Activated naive CD8-positive, alpha-beta T cell treated with anti-CD3 and anti-CD28 coated beads for 36 hours (primary cell): ENCODE measurements at places on chromosomes 1 and 21.

- no peak for DNase-seq
Measured at GRCh38 chr1:110667776-110668175, 7.0 kb downstream of the KCNA3 start.

- DNase-seq, result peak; percentile 51
Measured at GRCh38 chr1:9196129-9197040, 38.2 kb upstream of the H6PD start.

DNA sequence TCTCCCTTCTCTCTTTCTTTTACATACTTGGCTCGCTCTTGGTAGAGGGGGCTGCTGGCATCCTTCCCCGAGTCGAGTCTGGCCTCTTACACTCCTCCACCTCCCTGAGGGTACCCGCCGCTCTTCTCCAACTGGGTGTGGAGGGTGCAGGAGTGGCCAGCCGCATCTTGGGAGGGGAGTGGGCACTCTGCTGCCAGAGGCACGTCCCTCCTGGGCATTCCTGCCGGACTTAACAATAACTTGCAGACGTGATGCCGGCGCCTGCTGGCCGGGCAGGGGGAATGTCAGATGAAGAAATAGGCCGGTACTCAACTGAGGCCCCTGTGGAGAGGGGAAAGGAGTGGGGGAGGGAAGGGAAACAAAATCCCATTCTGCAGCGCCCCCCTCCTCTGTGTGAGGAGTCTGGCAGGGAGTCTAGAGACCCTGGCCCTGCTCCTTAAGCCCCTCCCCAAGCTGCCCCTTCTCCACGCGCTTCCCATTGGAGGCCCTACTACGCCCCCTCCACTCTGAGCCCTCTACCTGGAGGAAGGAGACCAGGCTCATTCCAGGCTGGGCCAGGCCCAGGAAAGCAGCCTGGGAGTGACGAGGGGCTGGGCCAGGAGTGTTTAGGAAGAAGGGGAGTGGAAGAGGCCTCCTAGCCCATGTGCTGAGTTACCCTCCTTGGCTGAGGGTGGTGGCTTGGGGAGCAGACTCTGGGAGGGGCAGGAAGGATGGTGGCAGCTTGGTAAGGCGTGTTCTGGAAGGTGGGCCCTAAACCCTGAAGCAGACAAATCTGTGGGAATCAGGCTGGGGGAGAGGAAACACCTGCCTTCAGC is 1.8 kb downstream of the ATP2B4 start:
- DNase-seq, result no peak

GRCh38 chr1:52751589-52752483 is 25.6 kb downstream of the ZYG11B start:
- DNase-seq, result no peak

DNA sequence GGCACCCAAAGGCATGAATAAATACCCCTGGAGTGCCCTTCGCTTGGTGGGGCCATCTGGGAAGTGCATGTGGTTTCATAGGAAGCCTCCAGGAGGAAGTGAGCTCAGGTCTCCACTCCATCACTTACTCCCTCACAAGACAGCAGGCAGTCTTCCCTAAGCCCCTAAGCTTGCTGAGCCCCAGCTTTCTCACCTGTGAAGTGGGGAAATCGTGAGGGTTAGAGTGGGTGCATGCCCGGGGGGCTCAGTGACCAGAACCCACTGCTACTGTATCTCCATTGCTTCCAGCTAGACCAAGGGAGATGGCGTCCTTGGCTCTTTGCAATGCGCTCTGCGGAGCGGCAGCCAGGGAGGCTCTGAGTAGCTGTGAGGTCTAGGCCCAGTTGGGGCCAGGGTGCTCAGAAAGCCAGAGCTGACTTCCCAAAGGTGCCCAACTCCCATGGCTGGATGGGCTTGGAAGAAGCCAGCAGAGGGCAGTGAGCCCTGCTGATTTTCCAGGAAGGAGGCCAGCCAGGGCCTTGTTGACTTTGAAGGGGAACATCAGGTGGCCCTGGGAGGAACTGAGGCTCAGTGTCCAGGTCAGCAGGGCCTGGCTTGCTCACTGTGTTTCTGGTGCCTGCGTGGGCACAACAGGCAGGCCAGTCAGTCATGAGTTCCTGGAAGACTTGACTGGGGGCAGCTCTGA is 27.3 kb downstream of the CDCP2 start:
- DNase-seq, result no peak

- DNase-seq, result no peak
Measured at GRCh38 chr1:59171788-59172187, 125.1 kb upstream of the FGGY start.

GRCh38 chr1:89644119-89644814 is 11.3 kb downstream of the LRRC8C start:
- DNase-seq, result no peak

GRCh38 chr1:195415584-195415983 is 1192.7 kb downstream of the KCNT2 start:
- no peak for DNase-seq

DNA sequence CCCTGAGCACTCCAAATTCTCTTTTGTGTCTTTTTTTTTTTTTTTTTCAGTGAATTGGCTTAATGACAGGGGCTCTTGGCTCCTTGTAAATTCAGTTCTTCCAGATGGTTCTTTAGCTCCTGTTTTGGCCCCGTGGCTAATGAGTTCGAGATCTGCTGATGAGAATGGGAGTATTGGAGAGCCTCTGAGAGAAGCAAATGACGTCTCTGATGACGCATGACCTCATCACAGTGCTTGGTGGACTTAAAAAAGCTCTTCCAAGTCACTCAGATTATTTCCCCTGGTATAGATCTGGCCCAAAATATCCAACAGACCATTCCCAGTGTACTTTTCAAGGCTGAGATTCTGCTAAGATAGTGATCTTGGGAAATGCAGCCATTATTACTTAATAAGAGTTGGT is 159.5 kb downstream of the MIS18A start:
- DNase-seq, result no peak

- peak; percentile 28 for DNase-seq
Measured at GRCh38 chr1:168469690-168470089, 74.1 kb downstream of the XCL2 start.

DNA sequence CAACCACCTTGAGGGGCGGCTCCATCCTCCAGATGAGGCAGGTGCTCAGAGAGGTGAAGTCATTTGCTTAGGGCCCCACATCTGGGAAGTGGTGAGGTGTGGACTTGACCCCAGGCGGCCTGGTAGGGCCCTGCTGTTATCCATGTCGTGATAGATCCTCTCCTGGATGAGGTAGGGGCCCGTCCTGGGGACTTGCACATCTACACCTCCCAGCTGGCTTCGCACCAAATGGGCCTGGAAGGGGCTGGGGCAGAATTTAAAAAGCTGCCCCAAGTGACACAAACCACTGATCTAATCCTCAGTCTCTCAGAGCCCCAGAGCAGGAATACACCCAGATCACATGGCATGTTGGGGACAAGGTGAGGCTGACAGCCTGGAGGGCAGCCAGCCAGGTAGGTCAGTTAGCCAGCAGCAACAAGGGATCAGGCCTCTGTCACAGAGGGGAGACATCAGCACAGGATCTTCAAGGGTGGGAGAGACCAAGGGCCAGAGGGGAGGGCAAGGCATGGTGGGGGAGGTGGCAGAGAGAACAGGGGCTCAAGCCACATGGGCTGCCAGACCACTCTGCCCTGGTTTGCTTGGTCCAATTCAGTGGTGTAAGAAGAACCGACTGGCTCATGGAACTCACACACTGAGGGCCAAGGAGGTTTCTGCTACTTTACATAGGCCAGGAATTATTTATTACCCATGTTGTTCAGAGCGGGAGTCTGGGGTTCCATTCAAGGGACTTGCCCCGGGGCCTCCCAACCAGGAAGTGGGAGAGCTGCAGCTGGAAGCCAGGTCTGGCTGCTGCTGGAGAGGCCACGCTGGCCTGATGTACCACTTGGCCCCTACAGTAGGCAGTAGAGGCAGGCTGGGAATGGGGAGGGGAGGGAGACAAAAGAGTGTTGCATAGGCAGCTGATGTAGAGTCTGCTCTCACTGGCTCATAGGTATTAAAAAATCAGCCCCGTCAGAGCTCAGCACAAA is 12.1 kb downstream of the LRP8 start:
- DNase-seq, result no peak

DNA sequence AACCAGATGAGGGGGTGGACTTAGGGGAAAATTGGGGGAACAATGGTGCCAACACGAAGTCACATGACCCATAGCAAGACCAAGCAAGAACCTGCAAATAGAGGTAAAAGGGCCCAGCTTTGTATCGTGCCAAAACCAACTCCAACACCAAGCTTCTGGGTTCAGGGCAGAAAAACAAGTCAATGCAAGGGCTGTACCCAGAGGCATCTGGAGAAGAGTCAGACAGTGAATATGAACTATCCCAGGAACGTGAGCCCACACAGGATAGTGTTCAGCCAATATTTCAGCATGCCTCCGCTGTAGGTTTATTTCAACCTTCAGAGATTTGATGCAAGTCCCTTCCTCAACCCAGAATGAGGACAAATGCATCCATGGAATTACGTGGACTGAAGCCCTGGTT is 15.0 kb upstream of the ZMYM6 start:
- no peak for DNase-seq
